ENCODE measurements at places on chromosomes 7 and 10. TPM values are rescaled to one million over a fixed set of nuclear protein-coding genes. Genes with fewer than 3 reads are reported as not detected.

GRCh38 chr7:2143981-2144595 is 88.7 kb downstream of the MAD1L1 start:
- H3K4me3 ChIP-seq: no peak overlapping the region
- no peaks in the 10 kb centered on the region for H3K4me1 ChIP-seq
- DNase-seq: no peak
- no peak overlapping the region for H3K27ac ChIP-seq

GRCh38 chr7:155677688-155678087 is 33.2 kb downstream of the RBM33 start:
- H3K27ac ChIP-seq: no peak overlapping the region
- H3K36me3 ChIP-seq: peaks cover 26% of the 10 kb centered on the region
- no peaks in the 10 kb centered on the region for H3K27me3 ChIP-seq

GRCh38 chr10:50510517-50511473 is 113.0 kb downstream of the SGMS1 start:
- peaks cover 4% of the 10 kb centered on the region for H3K36me3 ChIP-seq
- DNase-seq: no peak
- H3K27me3 ChIP-seq: no peaks in the 10 kb centered on the region
- H3K27ac ChIP-seq: peak overlapping the region; percentile 51
- H3K4me3 ChIP-seq: peak overlapping the region; percentile 9

SUN3 gene
- not detected for total RNA-seq

DNA sequence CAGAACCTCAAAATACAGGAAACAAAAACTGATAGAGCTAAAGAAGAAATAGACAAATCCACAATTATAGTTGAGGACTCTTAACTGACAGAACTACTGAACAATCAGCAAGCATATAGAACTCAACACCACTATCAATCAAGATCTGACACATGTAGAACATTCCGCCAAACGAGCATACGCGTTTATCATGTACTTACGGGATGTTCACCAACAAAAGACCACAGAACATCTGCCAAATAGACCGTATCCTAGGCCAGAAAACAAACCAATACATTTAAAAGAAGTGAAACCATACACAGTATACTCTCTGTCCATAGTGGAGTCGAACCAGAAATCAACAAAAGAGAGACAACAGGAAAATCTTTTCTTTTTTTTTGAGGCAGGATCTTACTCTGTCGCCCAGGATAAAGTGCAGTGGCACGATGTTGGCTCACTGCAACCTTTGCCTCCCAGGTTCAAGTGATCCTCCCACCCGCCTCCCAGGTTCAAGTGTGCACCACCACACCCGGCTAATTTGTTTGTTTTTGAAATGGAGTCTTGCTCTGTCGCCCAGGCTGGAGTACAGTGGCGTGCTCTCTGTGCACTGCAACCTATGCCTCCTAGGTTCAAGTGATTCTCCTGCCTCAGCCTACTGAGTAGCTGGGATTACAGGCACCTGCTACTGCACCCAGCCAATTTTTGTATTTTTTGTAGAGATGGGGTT is 5.1 kb downstream of the GNA12 start:
- DNase-seq: no peak
- H3K36me3 ChIP-seq: peaks cover 11% of the 10 kb centered on the region
- no peak overlapping the region for H3K27ac ChIP-seq
- H3K27me3 ChIP-seq: no peaks in the 10 kb centered on the region

GRCh38 chr10:55160655-55161283 is 359.7 kb upstream of the PCDH15 start:
- DNase-seq: no peak
- no peaks in the 10 kb centered on the region for H3K4me1 ChIP-seq
- no peaks in the 10 kb centered on the region for H3K36me3 ChIP-seq
- no peaks in the 10 kb centered on the region for H3K27me3 ChIP-seq

- DNase-seq: no peak
- peak overlapping the region; percentile 21 for H3K27ac ChIP-seq
- peak overlapping the region; percentile 65 for H3K4me3 ChIP-seq
Measured at GRCh38 chr7:6480323-6480660, 32.5 kb upstream of the DAGLB start.

- H3K36me3 ChIP-seq: no peaks in the 10 kb centered on the region
- DNase-seq: no peak
- no peak overlapping the region for H3K27ac ChIP-seq
- H3K4me1 ChIP-seq: peaks cover 8% of the 10 kb centered on the region
- H3K27me3 ChIP-seq: peaks cover 6% of the 10 kb centered on the region
Measured at GRCh38 chr10:5570007-5570655, 45.4 kb downstream of the CALML3 start.

GRCh38 chr7:156177422-156178055 is 365.3 kb upstream of the SHH start:
- no peaks in the 10 kb centered on the region for H3K27me3 ChIP-seq
- no peaks in the 10 kb centered on the region for H3K4me1 ChIP-seq
- no peaks in the 10 kb centered on the region for H3K36me3 ChIP-seq
- no peak overlapping the region for H3K4me3 ChIP-seq
- no peak for DNase-seq
- H3K27ac ChIP-seq: no peak overlapping the region

PTPRZ1 gene
- total RNA-seq: not detected

GIMAP8 gene
- total RNA-seq: 31.0 TPM
